ENCODE measurements at places on chromosomes 12 and 14. TPM values are rescaled to one million over a fixed set of nuclear protein-coding genes. Genes with fewer than 3 reads are reported as not detected.

Gene TNS2
- total RNA-seq: 653 TPM

Gene C12orf60
- total RNA-seq: 0.90 TPM

Gene FLRT2
- total RNA-seq: 109 TPM

Gene LRP1
- total RNA-seq: 606 TPM

Gene MAP3K12
- 69.4 TPM for total RNA-seq

Gene GPRC5D
- not detected for total RNA-seq

Gene OR4E2
- not detected for total RNA-seq

Gene RNASE3
- not detected for total RNA-seq

DNA sequence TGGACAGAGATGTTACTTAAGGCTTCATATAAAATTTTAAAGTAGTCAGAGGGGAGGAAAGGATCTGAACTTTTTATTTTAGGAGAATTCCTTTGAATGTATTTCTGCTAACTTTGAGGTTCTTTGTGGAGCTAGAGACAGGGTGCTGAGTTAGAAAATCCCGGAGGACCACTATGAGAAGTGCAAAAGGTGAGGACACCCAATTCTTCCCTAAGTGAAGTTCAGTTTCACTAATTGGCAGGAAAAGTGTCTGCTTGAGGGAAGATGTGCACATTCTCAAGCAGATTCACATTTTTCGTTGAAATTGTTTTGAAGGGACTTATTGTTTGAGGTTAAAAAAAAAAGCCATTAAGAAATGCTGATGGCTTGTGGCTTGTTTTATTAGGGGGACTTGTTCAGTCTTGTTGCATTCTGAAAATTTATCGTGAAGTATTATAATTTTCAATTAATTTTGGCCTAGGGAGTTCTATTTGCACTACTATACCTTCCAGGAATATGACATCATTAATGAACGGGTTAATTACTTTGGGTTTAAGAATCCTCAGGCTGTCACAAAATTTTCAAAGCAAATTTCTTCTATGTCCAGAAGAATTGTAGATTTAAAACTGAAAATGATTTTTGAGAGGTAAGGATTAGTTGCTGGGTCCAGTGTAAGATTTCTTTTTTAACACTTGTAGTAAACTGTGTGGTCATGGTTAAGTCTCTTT, 1.8 kb downstream of the PCNX1 start:
- no peak for DNase-seq

GRCh38 chr14:22824711-22825359, 4.9 kb upstream of the MRPL52 start:
- no peak for DNase-seq

GRCh38 chr14:50725761-50726160, 57.7 kb upstream of the SAV1 start:
- no peak for DNase-seq

DNA sequence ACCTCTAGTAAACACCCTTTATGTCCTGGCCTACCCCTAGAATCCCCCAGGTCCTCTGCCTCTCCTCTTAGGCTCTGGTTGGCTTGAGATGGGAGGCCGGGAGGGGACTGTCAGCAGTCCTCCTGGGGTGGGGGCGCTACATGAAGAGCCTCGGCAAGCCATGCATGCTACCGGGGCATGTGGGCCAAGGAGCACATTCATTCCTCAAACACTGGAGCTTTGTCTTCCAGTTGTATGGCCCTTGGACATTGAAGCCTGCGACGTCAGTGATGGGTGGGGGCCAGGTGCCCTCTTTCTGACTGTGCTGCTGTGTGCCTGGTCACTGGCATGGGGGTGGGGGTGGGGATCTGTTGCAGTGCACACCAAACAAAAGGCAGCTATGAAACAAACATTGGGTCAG, 15.8 kb upstream of the CELA1 start:
- DNase-seq: no peak

- no peak for DNase-seq
Observed at GRCh38 chr12:88782351-88782750, 202.1 kb upstream of the KITLG start.

DNA sequence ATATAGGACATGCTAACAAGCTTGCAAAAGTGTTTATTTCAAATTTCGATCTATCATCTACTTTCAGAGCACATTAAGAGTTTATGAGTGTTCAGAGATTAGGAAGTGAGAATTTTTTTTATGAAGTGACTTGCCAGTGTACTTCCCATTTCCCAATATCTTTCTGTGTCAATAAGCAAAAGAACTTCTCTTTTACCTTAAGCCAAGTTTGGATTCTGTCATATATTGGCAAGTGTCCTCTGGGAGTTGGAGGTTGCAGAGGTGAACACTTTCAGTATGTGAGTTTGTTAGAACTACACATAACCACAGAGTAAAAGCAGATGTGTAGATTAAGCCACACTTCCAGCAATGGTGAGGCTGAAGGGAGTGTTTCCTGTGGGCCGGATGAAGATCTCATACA, 16.6 kb upstream of the KLRF1 start:
- DNase-seq: no peak

GRCh38 chr12:48349471-48349870, 1.2 kb downstream of the ZNF641 start:
- DNase-seq: no peak

- DNase-seq: no peak
Observed at GRCh38 chr12:49000346-49000745, 1.2 kb upstream of the DDN start.

Data from tibial nerve (tissue), 4 donors.